Kidney (tissue), 22 donors: ENCODE measurements at places on chromosomes 6 and 20.
A peak's percentile ranks its signal among the peaks of the same experiment; 100 is the strongest.

- no peak for DNase-seq
Observed at GRCh38 chr6:114240796-114241195, 102.0 kb downstream of the HS3ST5 start.

DNA sequence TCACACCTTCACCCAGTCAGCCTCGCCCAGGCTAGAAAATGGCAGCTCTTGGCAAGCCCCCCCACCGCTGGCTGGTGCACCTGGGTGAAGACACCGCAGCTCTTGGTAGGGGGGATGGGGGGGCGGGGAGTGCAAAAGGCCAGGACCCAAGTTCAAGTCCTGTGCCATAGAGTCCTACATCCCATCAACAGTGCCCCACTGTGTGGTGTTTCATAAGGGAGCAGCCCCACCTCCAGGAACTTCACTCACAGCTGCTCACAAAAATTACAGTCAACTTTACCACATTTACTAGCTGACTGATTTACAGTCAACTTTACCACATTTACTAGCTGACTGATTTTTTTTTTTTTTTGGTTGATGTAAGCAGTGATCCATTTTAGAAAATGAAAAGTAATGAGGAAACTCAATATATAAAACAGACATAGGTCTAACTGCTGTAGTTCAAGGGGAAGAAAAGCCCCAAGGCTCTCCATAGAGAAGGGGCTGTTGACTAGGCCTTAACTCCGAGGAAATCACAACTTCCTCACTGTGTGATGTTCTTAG, 208.9 kb upstream of the SNX9 start:
- no peak for DNase-seq

DNA sequence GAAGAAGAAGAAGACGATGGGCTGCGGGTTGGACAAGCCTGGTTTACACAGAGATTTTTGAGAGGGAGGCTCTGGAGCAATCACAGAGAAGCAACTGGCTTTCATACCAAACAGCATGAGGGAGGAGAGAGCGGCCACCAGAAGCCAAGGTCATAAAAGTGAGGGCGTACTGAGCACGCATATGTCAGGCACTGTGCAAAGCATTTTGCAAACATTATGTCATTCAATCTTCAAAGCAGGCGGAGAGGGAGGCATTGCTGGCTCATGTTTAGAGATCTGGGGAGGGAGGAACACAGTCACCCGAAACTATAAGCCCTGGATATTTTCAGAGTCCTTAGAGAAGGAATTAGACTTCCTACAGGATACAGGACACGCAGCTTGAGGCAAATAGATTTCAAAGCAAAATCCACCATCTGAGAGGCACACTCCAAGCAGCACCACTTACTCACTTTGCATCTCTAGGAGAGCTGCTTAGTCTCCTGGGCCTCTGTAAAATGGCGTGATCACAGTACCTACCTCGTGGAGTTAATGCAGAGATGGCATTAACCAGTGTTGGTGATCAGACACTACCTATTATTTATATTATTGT, 24.6 kb downstream of the RAMACL start:
- DNase-seq, result no peak

GRCh38 chr20:10970109-10970508, 296.3 kb upstream of the JAG1 start:
- no peak for DNase-seq

- DNase-seq, result no peak
Observed at GRCh38 chr20:1319462-1319861, 9.5 kb downstream of the SDCBP2 start.

- DNase-seq, result no peak
Observed at GRCh38 chr20:59987135-59987534, 28.9 kb downstream of the CDH26 start.

DNA sequence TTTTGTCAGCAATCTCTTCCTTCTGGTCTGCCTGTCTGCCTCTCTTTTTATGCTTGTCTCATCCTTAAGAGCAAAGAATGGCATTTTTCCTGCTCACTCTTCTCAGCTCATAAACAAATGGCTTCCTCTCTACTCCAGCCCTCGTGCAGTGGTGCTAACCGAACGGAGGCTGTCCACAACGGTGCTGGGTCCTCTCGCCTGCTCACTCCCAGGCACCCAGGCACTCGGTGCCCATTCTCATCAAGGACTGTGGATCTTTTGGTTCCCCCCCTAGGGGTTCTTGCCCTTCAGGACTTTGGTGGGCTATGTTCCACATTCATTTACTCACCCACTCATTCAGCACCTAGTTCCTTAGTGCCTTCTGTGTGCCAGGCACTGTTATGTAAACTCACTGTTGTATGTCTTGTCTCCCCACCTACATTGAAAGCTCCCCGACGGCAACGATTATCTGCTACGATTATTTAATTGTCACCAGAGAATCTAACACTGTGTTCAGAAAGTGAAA, 113.9 kb downstream of the FYN start:
- DNase-seq, result no peak

DNA sequence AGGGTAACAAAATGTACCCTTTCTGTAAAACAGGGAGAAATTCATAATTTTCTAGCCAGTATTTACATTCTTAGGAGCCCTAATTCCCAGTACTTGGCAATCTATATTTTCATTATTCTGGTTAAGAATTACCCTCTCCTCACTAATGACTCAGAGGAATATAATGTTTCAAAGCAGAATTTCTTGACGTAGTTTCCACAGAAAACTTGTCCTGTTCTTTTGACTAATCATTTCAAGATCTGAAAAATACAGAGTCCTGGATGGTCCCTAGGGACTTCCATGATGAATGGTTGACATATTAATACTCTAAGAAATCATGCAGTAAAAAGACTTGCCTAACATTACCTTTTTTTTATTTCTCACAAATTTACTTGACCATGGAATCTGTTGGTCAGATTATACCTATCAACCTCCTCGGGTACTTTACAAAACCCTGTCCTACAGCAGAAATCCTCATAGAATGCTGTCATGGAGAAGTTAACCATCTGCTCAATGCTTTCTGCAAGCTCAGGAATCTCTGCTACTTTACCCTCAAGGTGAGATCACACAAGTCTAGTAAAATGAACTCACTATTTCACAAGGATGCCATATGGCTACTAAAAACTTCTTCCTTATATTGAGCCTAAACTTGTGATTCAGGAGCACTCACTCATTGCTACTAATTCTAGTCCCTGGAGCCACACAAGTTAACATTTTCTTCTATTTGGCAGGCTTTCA, 202.1 kb upstream of the CNR1 start:
- DNase-seq, result no peak

DNA sequence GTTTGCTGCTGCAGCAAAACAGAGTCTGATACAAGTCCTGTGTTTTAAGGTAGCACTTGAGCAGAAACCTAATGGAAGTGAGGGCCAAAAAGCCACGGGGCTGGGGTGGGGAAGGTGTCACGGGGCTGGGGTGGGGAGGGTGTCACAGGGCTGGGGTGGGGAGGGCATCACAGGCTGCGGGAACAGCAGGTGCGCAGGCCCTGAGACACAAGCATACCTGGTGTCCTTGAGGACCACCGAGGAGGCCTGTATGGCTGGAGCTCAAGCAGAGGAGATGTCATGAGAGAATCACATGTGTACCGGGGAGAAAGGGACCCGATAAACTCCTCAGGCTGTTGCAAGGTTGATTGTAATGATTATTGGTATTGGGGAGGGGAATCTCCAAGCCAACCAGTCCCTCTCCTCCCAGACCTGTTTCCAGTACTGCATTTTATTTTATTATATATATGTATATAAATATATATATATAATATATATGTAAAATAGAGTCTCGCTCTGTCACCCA, 13.6 kb upstream of the SPO11 start:
- DNase-seq, result no peak

- peak; percentile 70 for DNase-seq
Observed at GRCh38 chr20:4161401-4162251, 146.3 kb upstream of the RNF24 start.

DNA sequence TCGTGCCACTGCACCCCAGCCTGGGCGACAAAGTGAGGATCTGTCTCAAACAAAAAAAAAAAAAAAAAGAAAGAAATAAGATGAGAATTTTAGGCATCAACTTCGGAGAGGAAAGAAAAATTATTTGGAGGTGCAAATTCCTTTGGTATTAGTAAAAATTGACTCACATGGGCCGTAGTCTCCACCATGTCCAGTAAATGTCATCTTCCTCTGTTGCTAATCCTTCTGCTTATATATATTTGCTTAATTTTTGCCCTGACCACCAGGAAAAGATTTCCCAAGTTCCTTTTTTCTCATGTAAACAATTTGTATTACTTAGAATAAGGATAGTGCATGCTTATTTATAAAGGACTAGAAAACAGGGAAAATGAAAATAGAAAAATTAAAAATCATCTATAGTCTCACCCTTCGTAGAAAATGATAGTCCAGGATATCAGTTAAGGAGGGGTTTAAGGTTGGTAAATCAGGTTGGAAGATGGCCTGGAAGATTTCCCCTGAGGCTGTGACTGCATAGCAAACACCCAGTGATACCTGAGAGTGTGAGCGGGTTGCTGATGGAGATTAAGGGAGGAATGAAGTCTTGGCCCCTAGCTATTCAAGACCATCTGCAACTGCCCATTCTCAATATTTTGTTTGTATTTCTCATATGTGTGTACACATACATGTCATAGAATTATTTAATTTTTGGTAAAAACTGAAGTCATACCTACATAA, 240.8 kb downstream of the ZNF217 start:
- no peak for DNase-seq

DNA sequence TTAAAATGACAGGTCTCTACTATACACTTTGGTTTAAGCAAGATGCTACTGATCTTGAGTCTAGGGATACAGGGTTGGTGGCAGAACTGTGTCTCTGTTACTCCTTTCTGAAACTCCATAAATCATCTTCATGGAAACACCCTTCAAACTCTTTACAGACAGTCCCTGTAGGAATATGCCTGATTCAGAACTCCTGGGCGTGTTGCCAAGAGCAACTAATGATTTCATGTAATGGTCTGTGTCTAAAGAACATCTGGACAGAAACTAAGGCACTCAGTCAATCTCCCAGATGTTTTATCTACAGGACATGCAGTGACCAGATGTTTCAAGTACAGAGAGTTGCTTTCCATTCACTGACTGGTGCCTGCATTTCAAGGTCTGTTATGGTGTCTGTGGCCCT, 464.4 kb upstream of the CHD6 start:
- peak; percentile 64 for DNase-seq

DNA sequence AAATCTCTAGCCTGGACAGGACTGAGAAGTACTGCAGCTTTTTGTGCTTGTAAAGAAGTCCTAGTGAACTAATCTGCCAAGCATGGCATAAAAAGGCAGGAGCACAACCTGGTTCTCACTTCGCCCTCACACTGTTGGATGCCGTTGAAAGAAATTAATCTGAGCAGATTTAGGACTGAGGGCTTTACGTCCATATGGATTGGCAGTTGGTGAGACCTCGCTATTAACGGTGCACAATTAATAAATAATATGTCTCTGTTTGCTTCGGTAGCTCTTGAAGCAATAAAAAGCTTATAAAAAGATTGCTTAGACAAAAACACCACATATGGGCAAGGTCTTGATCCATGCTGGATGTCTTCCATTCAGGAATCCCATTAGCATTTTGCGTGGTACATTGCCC, 185.6 kb upstream of the EPHA7 start:
- no peak for DNase-seq

DNA sequence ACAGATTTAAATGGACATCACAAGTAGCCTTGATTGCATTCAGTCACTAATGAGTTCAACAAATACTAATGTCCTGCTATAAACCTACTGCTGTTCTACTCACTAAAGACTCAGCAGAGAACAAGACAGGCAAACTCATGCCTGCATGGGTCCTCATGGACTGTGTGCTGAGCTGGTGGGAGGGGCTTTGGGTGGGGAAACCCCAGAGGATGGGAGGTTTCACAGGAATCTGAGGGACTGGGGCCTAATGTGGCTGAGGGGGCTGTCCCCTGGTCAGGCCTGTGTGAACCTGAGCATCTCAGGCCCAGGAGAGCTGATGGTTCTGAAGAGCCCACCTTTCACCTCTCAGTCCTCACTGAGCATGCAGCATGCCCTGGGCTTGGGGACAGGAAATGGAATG, 1.4 kb downstream of the CST8 start:
- DNase-seq, result no peak

DNA sequence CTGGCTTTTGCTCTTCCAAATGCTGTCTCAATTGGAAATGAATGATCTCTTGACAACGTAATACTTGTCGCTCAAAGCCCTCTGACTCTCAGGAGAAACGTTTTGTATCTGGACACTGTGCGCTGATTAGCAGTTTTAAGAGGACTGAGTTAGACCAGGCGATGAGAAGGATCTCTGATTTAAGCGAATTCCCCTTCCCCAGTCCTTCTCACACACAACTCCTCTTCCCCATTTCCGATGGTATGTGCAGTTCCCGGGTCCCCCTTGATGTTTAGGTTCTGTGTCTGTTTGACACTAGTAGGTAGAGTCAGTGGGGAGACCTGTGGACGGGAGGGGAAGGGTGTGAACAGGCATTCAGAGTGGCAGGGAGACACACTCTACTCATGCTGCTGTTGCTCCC, 2.5 kb downstream of the ZDHHC14 start:
- DNase-seq, result no peak
